Ovary (tissue), 10 donors: ENCODE measurements at places on chromosomes 11 and 22. TPM values are rescaled to one million over a fixed set of nuclear protein-coding genes. Genes with fewer than 3 reads are reported as not detected.

GRCh38 chr22:46004105-46004866 lies 27.3 kb upstream of the WNT7B start:
- H3K27ac ChIP-seq = no peak overlapping the region
- peaks cover 18% of the 10 kb centered on the region for H3K4me1 ChIP-seq

- no peaks in the 10 kb centered on the region for H3K36me3 ChIP-seq
- no peaks in the 10 kb centered on the region for H3K4me1 ChIP-seq
- H3K27ac ChIP-seq = no peak overlapping the region
- no peaks in the 10 kb centered on the region for H3K27me3 ChIP-seq
Observed at GRCh38 chr11:13899603-13900002, 62.9 kb upstream of the SPON1 start.

DNA sequence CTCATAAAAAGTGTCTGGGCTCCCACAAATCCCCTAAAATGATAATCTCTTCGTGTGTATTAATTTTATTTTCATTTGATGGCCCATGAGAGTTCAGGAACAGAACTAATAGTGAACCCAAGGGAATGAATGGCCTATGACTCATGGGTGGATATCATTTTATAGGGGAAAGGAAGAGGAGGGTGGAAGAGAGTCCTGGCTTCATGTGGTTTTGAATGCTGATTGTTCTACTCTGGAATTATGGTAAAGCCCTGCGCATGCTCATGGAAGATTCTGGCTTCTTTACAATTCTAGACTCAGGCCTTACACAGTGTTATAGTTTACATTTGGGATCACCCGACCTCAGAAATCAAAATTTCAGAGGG lies 35.2 kb downstream of the MAML2 start:
- no peaks in the 10 kb centered on the region for H3K36me3 ChIP-seq
- H3K4me1 ChIP-seq = peaks cover 22% of the 10 kb centered on the region
- peak overlapping the region; percentile 8 for H3K4me3 ChIP-seq
- no peak for DNase-seq
- H3K27ac ChIP-seq = peak overlapping the region; percentile 67
- H3K27me3 ChIP-seq = no peaks in the 10 kb centered on the region

ST13 gene
- 243 TPM for total RNA-seq

SLCO2B1 gene
- total RNA-seq = 21.8 TPM

GRCh38 chr11:9459667-9460321 lies 1.0 kb upstream of the ZNF143 start:
- H3K4me1 ChIP-seq = peaks cover 7% of the 10 kb centered on the region
- no peaks in the 10 kb centered on the region for H3K36me3 ChIP-seq
- H3K27ac ChIP-seq = peak overlapping the region; percentile 97
- no peaks in the 10 kb centered on the region for H3K27me3 ChIP-seq

DNA sequence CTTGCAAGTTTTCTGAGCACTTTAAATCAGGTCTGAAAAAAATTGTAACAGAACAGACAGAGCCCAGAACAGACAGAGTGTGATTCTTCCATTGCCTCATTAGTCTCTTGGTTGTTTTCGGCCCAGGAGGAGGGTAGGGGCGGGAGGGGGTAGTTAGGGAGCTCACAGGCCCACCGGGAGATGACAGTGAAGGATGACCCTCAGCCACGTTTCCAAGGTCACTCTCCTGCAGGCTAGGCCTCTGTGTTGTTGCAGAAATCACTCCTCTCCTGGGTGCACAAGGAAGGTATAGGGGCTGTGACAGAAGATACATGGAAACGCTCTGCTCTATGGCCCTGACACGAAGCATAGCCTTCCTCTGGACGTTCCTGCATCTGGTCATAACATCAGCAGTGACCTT lies 69.3 kb downstream of the ABTB2 start:
- no peak overlapping the region for H3K4me3 ChIP-seq
- no peak overlapping the region for H3K27ac ChIP-seq
- no peaks in the 10 kb centered on the region for H3K4me1 ChIP-seq
- no peak for DNase-seq
- H3K27me3 ChIP-seq = no peaks in the 10 kb centered on the region

ZC3H12C gene
- 10.2 TPM for total RNA-seq

GRCh38 chr22:32044477-32044876 lies 1.4 kb downstream of the SLC5A1 start:
- H3K4me1 ChIP-seq = no peaks in the 10 kb centered on the region
- H3K36me3 ChIP-seq = no peaks in the 10 kb centered on the region
- H3K27ac ChIP-seq = no peak overlapping the region
- no peak overlapping the region for H3K4me3 ChIP-seq
- no peak for DNase-seq

GRCh38 chr11:86418106-86418505 lies 43.4 kb downstream of the CCDC81 start:
- H3K4me1 ChIP-seq = peaks cover 1% of the 10 kb centered on the region
- H3K27me3 ChIP-seq = no peaks in the 10 kb centered on the region
- H3K27ac ChIP-seq = no peak overlapping the region
- H3K36me3 ChIP-seq = no peaks in the 10 kb centered on the region
- H3K4me3 ChIP-seq = no peak overlapping the region

SLC16A8 gene
- 0.52 TPM for total RNA-seq

CPT1A gene
- total RNA-seq = 59.4 TPM

LRP5 gene
- 63.8 TPM for total RNA-seq

MS4A2 gene
- total RNA-seq = 0.80 TPM

OR4A16 gene
- not detected for total RNA-seq

GRCh38 chr11:30091246-30091645 lies 74.4 kb upstream of the KCNA4 start:
- H3K4me1 ChIP-seq = no peaks in the 10 kb centered on the region
- no peaks in the 10 kb centered on the region for H3K36me3 ChIP-seq
- no peak for DNase-seq
- H3K4me3 ChIP-seq = no peak overlapping the region
- no peaks in the 10 kb centered on the region for H3K27me3 ChIP-seq

SCN4B gene
- total RNA-seq = 0.12 TPM

- DNase-seq = no peak
- H3K4me3 ChIP-seq = no peak overlapping the region
- no peak overlapping the region for H3K27ac ChIP-seq
- peaks cover 5% of the 10 kb centered on the region for H3K4me1 ChIP-seq
- H3K27me3 ChIP-seq = no peaks in the 10 kb centered on the region
Observed at GRCh38 chr11:73053964-73054363, 88.2 kb downstream of the FCHSD2 start.

GRCh38 chr11:100833276-100833675 lies 146.2 kb downstream of the ARHGAP42 start:
- no peak overlapping the region for H3K27ac ChIP-seq
- no peaks in the 10 kb centered on the region for H3K36me3 ChIP-seq
- no peak overlapping the region for H3K4me3 ChIP-seq
- no peaks in the 10 kb centered on the region for H3K27me3 ChIP-seq

RFPL1 gene
- total RNA-seq = not detected

KCNJ4 gene
- total RNA-seq = not detected

PLEKHA7 gene
- total RNA-seq = 9.6 TPM

DNA sequence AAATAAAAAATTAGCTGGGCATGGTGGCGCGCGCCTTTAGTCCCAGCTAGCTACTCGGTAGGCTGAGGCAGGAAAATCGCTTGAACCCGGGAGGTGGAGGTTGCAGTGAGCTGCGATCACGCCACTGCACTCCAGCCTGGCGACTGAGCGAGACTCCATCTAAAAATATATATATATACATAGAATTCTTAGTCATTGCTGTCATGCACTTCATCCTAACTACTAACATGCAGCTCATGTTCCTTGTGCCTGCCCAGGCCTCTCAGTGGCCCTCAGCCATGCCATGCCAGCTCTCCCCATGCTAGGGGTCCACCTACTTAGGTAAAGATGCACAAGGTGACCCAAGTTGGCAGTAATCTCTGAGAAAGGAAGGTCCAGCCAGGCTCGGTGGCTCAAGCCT lies 3.1 kb downstream of the CYB561A3 start:
- no peak for DNase-seq
- peaks cover 2% of the 10 kb centered on the region for H3K4me1 ChIP-seq
- H3K36me3 ChIP-seq = no peaks in the 10 kb centered on the region
- H3K27ac ChIP-seq = no peak overlapping the region

DNA sequence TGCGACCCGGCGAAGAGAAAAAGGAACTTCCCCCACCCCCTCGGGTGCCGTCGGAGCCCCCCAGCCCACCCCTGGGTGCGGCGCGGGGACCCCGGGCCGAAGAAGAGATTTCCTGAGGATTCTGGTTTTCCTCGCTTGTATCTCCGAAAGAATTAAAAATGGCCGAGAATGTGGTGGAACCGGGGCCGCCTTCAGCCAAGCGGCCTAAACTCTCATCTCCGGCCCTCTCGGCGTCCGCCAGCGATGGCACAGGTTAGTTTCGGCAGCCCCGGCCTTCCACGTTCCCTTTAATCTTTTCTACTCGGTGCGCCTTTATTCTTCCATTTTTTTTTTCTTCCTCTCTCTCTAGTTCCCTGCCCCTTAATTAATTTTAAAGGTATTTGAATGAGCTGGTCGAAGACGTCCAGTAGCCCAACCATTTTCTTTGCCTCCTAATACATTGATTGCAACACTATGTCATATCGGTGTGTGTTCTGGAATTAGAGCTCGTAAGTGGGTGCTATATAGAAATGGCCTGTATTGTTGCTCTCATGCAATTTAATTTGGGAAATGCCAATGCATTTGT lies 537 bp downstream of the EP300 start:
- no peak for DNase-seq
- no peaks in the 10 kb centered on the region for H3K36me3 ChIP-seq
- H3K27me3 ChIP-seq = no peaks in the 10 kb centered on the region
- peak overlapping the region; percentile 100 for H3K27ac ChIP-seq
- H3K4me3 ChIP-seq = peak overlapping the region; percentile 91

DNA sequence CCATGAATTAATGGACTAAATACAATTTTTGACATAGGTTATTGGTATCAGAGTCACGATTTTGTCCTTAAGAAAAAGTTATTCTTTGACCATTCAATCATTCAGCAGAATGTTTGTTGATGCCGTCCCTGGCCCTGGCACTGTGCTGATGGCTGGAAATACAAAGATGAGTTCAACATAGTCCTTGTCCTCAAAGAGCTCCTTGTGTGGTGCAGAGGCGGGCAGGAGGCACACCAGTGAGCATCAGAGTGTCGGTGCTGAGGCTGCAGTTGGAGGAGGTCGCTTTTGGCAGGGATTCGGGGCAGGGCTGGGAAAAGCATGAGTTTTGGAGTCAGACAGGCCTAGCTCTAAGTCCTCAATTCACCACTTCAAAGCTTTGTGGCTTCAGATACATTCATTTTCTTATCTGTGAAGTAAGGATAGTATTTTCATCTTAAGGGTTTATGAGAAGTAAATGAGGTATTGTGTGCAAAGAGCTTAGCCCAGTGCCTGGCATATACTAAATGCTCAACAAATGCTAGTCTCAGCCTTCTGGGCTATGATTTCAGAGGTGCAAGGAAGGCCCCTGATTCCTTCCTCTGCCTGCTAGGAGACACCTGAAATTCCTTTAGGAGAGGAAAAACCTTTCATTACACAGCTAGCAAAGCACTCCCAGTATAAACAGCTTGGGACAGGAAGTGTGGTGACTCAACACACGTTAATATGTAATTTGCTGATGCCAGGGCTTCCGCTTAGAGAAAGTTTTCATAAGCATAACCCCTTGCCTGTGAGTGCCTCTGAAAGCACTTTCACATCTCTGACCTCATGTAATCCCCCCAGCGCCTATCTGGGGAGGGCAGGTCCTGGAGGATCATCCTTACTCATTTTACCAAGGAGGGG lies 113.8 kb downstream of the NECTIN1 start:
- H3K4me3 ChIP-seq = no peak overlapping the region
- H3K27ac ChIP-seq = no peak overlapping the region
- DNase-seq = no peak
- H3K27me3 ChIP-seq = no peaks in the 10 kb centered on the region

- no peak overlapping the region for H3K27ac ChIP-seq
- H3K4me3 ChIP-seq = no peak overlapping the region
- H3K27me3 ChIP-seq = no peaks in the 10 kb centered on the region
- H3K4me1 ChIP-seq = no peaks in the 10 kb centered on the region
Observed at GRCh38 chr11:102577182-102577581, 46.6 kb upstream of the MMP7 start.

DNA sequence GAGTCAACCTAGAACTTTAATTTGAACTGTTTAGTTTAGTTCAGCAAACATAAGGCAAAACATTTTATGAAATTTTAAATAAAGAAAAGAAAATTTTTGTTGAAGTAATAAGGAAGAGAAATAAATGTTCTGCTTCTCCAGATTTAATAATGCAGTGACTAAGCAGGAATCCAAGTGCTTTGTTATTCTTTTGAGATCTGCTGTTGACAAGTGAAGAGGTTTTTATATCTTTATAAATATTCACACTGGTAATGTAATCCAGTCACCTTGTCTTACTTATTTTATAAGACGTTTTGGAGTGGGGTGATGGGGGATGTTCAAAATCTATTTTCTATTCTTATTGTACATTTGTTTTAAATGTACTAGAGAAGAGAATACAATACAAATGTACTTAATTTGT lies 725.9 kb upstream of the CCDC179 start:
- no peak overlapping the region for H3K4me3 ChIP-seq
- DNase-seq = no peak
- H3K36me3 ChIP-seq = no peaks in the 10 kb centered on the region
- H3K27me3 ChIP-seq = no peaks in the 10 kb centered on the region
- no peak overlapping the region for H3K27ac ChIP-seq

DNA sequence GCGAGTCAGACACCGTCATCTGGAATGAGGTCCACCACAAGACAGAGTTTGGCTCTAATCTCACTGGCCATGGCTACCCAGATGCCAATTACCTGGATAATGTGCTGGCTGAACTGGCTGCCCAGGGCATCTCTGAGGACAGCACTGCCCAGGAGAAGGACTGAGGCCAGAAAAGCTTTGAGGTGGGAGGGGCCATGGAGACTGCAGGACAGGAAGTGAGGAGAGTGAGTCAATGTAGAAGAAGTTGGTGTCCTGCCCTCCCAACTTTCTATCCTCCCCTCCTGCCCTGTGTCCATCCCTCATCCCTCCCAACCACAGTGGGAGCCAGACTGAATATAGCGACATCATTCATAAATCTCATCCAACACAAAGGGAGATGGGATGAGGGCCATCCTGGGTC lies 8.0 kb downstream of the MPEG1 start:
- no peaks in the 10 kb centered on the region for H3K4me1 ChIP-seq
- H3K36me3 ChIP-seq = no peaks in the 10 kb centered on the region
- H3K4me3 ChIP-seq = no peak overlapping the region
- no peak overlapping the region for H3K27ac ChIP-seq
- no peaks in the 10 kb centered on the region for H3K27me3 ChIP-seq

DNA sequence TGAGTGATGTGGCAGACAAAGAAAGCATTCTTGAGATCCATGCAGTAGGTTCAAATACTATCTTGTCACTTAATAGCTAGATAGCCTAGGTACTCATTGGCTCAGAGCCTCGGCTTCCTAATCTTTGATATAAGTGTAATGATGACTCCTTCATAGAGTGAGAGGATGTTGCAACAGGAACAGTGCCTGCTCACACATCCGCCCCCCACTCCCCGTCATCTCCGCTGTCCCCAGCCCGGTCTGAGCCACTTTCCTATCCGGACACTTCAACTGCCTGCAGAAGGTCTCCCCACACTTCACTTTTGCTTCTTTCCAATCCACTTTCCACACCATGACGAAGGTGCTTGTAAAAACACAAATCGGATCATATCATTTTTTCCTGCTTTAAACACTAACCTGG lies 128.8 kb downstream of the NTM start:
- H3K27me3 ChIP-seq = no peaks in the 10 kb centered on the region
- no peaks in the 10 kb centered on the region for H3K4me1 ChIP-seq
- no peaks in the 10 kb centered on the region for H3K36me3 ChIP-seq
- no peak for DNase-seq

GRCh38 chr22:45069925-45070324 lies 60.1 kb upstream of the PHF21B start:
- no peaks in the 10 kb centered on the region for H3K27me3 ChIP-seq
- no peaks in the 10 kb centered on the region for H3K36me3 ChIP-seq
- H3K4me3 ChIP-seq = no peak overlapping the region
- no peaks in the 10 kb centered on the region for H3K4me1 ChIP-seq
- no peak for DNase-seq

- no peak overlapping the region for H3K4me3 ChIP-seq
- H3K27ac ChIP-seq = no peak overlapping the region
- H3K36me3 ChIP-seq = no peaks in the 10 kb centered on the region
- H3K27me3 ChIP-seq = no peaks in the 10 kb centered on the region
- no peak for DNase-seq
- peaks cover 1% of the 10 kb centered on the region for H3K4me1 ChIP-seq
Observed at GRCh38 chr11:13438291-13438690, 24.7 kb downstream of the BTBD10 start.

P2RX3 gene
- total RNA-seq = not detected
